ENCODE measurements at places on chromosomes 16 and 17.

DNA sequence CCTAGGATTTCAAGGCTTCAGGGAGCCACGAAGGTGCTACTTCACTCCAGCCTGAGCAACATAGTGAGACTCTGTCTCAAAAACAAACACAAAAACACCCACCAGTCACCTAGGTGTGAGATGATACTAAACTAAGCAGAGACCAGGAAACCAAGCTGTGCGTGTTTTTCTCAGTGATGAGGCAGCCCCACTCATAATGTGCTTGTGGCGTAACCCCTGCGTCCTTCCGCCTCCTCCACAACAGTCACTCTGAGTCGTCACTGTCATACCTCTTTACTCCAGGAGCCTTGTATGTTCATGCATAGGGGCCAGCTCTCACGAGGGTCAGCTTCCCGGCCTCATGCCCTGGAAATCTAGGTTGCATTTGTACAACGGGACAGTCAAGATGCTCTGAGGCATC lies 31.1 kb upstream of the SLC47A1 start:
- DNase-seq, result no peak

- no peak for DNase-seq
Measured at GRCh38 chr17:77690271-77691161, 268.0 kb upstream of the TNRC6C start.

DNA sequence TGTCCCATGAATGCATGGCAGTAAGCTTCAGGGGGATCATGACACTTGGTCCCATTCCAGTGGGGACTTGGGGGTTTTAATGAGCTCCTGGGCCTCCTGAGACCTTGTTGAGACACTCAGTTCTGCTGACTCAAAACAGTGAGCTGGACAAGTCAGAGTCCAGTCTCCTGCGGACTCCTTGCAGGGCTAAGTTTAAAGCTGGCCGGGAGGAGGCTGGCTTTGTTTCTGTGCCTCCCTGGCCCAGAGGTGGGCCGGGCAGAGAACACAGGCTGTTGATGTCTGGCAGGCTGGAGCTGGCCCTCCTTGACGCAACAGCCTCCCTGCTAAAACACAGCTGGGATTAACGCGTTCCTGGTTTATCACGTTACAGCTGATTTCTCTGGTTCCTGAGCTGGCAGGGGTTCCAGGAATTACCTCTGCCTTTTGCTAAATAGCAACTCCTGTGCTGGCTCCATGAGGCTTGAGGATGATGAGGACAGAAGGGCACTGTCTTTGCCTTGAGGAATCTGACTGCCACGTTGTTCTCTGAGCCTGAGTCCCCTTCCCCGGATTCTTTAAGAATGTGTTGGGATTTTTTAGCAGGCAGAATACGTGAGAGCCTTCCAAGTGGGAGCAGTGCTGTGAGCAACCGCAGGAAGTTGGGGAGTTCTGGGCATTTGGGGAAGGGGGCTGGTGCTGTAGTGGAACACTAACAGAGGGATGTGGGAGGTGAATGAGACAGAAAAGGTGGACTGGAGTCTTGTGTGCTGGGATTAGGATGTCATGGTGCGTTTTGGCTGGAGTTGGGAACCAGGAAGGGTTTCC lies 2.0 kb downstream of the GPT2 start:
- DNase-seq, result no peak

GRCh38 chr17:12769981-12770380 lies 19.3 kb upstream of the ARHGAP44 start:
- no peak for DNase-seq

GRCh38 chr17:32323046-32323445 lies 18.9 kb downstream of the C17orf75 start:
- no peak for DNase-seq

GRCh38 chr16:74592847-74593246 lies 14.1 kb downstream of the GLG1 start:
- DNase-seq, result no peak

DNA sequence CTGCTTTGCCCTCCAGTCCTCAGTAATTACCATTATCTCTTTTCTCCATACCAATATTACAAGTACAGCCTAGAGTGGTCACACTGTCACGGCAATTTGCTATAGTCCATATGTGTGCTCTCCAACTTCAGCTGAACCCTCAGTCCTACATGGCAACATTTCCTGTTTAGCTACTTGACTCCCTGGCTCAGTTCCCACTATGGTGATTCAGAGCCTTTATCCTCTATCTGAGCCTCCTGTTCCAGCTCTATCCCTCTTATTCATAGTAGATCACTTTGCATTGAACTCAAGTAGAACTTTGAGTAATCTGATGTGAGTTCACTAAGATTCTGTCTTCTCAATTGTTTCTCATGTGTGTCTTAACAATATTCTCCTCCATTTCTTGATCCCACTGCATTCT lies 43.7 kb upstream of the GOSR1 start:
- peak; percentile 88 for DNase-seq

GRCh38 chr16:29842732-29843346 lies 20.2 kb downstream of the CDIPT start:
- DNase-seq, result no peak

- DNase-seq, result no peak
Measured at GRCh38 chr16:89476379-89476778, 14.0 kb downstream of the ANKRD11 start.

GRCh38 chr17:49117587-49118230 lies 14.9 kb upstream of the B4GALNT2 start:
- DNase-seq, result no peak

GRCh38 chr16:3754081-3754703 lies 36.9 kb upstream of the TRAP1 start:
- no peak for DNase-seq

GRCh38 chr17:30238387-30239088 lies 3.0 kb upstream of the SLC6A4 start:
- DNase-seq, result no peak

DNA sequence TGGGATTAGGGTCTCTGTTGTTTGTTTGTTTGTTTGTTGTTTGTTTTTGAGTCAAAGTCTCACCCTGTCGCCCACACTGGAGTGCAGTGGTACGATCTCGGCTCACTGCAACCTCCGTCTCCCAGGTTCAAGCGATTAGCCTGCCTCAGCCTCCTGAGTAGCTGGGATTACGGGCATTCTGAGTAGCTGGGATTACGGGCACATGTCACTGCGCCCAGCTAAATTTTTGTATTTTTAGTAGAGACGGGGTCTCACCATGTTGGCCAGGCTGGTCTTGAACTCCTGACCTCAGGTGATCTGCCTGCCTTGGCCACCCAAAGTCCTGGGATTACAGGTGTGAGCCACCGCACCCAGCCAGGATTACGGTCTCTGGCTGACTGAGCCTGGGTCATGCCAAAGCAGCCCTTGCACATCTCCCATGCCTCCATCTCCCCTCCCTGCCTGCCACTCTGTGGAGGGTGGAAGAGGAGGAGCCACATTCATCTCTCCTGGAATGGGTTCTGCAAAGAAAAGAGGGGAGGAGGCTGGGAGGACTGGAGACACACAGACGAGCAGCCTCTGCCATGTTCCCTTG lies 59.2 kb downstream of the BEAN1 start:
- no peak for DNase-seq

GRCh38 chr17:40312893-40313667 lies 4.1 kb downstream of the RARA start:
- DNase-seq, result no peak

- DNase-seq, result no peak
Measured at GRCh38 chr17:5237541-5238016, 2.9 kb upstream of the SCIMP start.

DNA sequence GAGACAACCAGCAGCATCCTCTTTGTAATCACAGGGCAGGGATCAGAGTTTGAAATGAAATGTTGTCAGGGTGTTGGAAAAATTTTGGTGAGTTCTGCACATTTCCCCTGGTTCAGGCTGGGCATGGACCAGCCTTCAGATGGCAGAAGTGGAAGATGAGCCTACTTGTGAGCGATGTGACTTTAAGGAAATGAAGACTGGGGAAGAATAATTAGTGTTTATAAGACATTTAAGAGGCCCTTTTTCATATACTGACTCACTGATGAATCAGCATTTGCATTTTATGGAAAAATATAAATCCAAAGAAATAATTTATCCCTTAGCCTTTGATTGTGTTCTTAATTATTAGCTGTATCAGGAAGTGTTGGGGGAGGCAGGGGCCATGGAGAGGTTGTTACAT lies 20.9 kb downstream of the GPR179 start:
- no peak for DNase-seq

- no peak for DNase-seq
Measured at GRCh38 chr17:80146121-80147034, 550 bp downstream of the EIF4A3 start.

- no peak for DNase-seq
Measured at GRCh38 chr17:46059486-46059885, 60.4 kb downstream of the STH start.

GRCh38 chr16:62135446-62135845 lies 99.2 kb upstream of the CDH8 start:
- no peak for DNase-seq

DNA sequence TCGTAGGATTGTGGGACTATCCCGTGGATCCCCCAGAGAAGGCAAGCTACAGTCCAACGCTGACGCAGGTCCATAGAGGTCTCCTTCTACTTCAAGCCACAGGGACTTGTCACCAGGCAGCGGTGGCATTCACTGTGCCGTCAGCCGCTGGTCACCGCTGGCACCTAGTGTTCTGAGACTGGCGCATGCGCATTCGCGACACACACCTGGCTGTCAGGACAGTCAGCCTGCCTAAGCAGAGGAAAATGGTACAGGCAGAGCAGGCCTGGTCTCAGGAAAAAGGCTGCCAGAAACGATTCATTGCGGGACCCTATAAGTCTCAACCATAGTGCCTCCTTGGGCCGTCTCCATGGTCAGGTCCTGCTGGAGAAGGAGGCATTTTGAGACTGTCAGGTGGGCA lies 138.0 kb upstream of the WSB1 start:
- no peak for DNase-seq

DNA sequence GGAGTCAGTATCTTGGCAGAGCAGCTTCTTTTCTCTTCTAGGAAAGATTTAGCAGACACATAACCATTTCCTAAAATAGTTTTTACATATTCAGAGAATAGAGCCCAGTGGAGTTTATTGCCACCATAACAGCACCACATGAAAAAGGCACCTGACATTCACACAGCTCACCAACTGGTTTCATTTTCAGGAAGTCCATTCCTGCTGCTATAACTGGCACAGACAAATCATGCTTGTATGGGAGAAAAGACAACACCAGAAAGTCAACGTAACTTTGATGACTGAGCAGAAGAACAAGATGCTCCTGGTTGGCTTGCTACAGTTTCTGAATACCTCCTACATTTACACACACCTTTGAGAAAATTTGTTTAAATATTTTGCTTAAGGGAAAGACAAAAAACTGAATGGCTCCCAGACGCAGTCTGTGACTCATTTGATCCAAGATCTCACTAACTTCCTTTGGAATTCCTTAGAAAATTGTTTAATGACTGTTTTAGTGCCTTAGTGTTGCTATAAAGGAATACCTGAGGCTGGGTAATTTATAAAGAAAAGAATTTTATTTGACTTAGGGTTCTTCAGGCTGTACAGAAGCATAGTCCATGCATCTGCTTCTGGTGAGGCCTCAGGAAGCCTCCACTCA lies 1380.6 kb downstream of the CDH8 start:
- DNase-seq, result no peak

DNA sequence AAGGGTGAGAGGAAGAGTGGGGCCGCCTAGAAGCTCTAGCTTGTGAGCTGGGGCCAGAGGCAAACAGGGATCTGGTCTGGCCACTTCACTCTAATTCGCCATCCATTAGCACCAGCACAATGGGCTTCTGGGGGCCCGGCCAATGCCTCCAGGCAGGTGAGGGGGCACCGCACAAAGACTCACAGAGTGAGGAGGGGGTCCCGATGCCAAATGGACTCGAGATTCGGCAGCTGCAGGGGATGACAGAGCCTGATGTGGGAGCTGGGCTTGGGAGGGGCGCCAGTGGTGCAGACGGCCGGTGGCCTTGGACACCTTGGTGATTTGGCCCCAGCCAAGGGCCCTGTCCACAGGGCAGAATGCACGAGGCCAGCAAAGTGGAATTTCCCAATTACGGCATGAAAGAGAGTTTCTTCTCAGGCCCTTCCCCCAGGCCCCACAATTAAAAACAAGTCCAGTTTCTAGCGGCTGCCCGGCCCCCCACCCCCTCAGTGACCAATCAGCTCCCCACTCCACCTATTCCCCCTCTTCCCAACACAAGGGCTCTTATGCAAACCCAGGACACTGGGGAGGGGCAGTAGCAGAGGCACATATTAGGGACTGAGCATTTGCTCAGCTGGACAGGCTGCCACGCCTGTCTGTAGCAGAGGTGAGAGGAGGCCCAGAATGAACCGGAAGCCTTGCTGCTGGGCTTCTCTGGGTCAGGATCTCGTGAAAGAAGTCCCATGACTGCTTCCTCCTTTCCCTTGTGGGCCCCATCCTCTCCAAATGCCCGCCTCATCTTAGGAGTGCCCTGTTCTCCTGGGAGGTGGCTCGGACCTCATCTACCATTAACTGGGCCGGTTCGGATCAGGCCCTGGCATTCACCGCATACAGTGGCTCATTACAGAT lies 39.4 kb upstream of the MTSS2 start:
- DNase-seq, result no peak

- DNase-seq, result peak; percentile 25
Measured at GRCh38 chr17:39196808-39197291, 619 bp downstream of the CACNB1 start.

DNA sequence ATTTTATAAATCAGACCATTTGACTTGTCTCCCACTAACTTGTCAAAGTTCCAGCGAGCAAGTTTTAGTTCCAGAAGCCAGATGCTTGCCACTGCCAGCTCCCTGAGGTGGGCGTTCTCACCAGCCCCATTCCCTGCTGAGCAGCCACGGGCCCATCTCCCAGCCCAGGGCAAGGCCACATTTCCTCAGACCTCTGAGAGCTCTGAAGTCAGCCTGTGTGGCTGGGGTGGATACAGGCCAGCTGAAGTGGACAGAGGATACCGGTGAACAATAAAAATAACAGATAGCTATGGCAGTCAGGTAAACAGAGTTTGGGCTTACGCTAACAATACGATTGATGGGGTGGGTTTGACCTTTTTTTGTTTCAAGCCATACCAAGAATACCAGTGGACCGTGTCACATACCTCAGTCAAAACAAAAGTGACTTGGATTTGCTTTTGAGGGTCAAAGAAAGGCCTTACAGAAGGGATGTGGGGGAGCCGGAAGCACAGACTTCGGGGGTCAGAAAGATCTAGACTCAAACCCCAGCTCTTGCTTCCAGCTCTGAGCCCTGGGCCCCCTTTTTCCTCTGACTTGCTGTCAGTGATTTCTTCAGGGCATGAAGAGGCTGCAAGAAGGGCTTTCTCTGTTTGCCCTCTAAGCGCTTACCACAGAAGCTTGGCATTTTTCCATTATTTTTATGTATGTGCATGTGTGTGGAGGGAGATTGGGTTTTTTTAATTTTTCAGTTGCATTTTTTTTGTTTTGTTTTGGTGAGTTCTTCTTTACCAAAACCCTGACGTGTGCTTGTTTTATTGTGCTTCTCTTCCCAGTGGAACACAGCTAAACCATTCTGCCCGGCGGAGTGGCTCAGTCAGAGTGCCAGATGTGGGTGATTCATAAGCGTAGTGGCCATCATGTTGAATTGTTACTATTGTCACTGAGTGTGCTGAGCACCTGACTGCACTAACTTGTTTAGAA lies 109.9 kb downstream of the GNAO1 start:
- DNase-seq, result peak; percentile 40

GRCh38 chr17:44206825-44207155 lies 7.1 kb upstream of the ATXN7L3 start:
- no peak for DNase-seq

- DNase-seq, result no peak
Measured at GRCh38 chr17:43628089-43628650, 33.6 kb downstream of the MEOX1 start.

GRCh38 chr16:57479205-57479975 lies 6.9 kb downstream of the DOK4 start:
- peak; percentile 5 for DNase-seq

All from DMS79 (cell line).